Stimulated activated CD4-positive, alpha-beta T cell treated with anti-CD3 and anti-CD28 coated beads, Interleukin-1b, Interleukin-23, amount 100 ng/mL, for 4 hours (primary cell): ENCODE measurements at places on chromosomes 6 and 20.

- DNase-seq, result no peak
These were observed 97.9 kb downstream of the ARID1B start for GRCh38 chr6:156875062-156875461.

DNA sequence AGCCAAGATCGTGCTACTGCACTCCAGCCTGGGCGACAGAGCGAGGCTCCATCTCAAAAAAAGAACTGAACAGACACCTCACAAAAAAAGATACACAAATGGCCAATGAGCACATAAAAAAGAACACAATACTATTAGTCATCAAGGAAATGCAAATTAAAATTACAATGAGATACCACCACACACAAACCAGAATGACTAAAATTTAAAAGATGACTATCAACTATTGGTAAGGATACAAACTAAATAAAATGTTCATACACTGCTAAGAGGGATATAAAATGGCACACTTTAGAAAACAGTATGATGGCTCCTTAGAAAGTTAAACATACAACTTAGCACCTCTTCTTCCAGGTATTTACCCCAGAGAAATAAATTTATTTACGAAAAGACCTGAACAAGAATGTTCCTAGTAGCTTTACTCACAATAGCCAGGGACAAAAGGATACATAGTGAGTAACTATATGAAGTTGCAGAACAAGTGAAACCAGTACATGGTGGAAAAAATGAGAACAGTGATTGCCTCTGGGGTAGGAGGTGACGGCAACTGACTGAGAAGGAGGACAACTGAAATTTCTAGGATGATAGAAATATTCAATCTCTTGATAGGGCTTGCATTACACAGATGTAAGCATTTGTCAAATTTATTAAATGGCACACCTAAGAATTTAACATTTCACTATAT lies 53.2 kb downstream of the FAM8A1 start:
- no peak for DNase-seq

DNA sequence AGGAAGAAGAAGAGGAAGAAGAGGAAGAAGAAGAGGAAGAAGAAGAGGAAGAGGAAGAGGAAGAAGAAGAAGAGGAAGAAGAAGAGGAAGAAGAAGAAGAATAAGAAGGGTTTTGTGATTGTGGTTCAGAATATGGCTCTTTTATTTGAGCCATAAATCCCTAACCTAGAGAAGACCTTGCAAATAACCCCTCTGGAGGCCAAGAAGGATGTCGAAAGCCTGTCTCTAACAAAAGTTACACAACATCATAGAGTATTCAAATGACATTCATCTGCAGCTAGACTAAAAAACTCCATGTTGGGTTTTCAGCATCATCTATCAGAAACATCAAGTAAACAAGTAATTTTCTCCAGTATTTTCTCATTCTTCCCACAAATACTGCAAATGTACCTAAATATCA lies 100.9 kb downstream of the RNASET2 start:
- DNase-seq, result no peak

DNA sequence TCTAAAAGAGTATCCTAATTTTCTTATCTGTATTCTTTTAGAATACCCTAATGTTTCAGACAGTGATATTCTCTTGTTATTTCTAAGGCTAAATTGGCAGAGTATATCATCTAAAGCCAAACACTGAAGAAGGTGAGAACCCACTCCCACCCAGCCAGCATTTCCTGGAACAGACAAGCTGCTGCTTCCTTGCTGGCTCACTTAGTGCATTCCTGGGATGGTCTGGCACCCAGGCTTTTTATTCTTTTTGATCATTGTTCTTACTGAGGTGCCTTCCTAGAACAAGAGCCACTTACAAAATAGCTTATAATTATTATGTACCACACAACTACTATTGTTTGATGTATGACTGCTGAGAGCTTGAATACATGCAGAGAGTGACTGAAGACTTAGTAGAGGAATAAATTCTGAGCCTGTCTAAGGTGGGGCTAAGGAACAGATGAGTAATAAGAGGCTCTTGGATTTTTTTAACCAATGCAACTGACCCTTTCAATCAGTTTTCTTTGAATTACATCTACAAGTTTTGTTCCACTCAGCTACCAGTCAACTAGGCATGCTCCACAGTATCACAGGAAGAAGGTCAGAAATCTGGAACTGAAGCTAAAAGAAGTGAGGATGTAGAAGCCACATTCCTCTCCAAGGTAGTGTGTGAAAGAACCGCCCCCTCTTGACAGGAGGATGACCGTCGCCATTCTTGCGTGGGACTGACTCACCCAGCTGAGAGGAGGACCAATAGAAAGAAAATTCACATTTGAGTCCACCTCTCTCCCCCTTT lies 30.1 kb downstream of the PRPH2 start:
- no peak for DNase-seq

GRCh38 chr6:145189836-145190235 lies 545.5 kb downstream of the EPM2A start:
- DNase-seq, result no peak

DNA sequence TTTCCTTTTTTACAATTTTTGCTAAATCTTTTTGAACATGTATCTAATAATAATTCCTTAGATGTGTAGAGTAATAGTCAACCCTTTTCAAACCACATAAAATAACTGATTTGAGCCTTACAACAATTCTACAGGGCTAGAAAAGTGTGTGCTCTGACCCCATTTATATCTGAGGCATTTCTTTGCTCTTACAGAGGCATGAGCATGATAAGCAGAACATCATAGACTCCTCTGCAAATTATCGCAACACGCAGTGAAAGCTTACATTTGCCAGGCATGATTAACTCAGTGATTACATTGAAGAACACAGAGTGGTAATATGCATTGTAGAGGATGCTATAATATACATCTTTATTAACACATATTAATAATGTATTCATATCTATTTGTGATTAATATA lies 120.4 kb downstream of the SIM1 start:
- no peak for DNase-seq

DNA sequence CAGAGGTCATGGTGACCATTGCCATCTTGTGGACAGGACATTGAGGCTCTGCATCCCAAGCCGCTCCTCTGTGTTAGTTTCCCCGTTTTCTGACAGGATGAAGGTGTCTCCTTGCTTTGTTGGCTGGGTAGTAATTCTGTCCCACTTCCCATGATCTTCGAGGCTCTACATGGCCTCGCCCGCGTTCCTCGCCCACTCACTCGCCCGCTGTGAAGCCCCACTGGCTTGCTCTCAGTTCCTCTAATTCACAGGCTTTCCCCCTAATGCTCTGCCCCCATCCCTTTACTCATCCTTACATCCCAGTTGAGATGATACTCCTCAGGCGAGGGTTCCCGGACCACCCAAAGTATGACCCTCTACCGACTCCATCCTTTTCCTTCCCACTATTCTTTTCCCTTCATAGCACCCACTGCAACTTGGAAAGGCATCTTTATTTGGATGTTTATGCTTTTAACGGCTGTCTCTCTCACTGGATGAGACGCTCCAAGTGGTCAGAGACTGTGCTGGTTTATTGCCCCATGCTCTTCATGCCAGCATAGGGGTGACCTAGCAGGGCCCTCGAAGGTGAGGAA lies 511 bp upstream of the SLC35B2 start:
- DNase-seq, result no peak

GRCh38 chr6:72651967-72652956 lies 30.4 kb downstream of the KCNQ5 start:
- no peak for DNase-seq

- DNase-seq, result no peak
These were observed 63.5 kb downstream of the LRFN2 start for GRCh38 chr6:40523505-40524172.

- DNase-seq, result no peak
These were observed 43.5 kb downstream of the OR2B6 start for GRCh38 chr6:28000351-28001045.

GRCh38 chr20:22844959-22845358 lies 190.2 kb upstream of the SSTR4 start:
- no peak for DNase-seq

DNA sequence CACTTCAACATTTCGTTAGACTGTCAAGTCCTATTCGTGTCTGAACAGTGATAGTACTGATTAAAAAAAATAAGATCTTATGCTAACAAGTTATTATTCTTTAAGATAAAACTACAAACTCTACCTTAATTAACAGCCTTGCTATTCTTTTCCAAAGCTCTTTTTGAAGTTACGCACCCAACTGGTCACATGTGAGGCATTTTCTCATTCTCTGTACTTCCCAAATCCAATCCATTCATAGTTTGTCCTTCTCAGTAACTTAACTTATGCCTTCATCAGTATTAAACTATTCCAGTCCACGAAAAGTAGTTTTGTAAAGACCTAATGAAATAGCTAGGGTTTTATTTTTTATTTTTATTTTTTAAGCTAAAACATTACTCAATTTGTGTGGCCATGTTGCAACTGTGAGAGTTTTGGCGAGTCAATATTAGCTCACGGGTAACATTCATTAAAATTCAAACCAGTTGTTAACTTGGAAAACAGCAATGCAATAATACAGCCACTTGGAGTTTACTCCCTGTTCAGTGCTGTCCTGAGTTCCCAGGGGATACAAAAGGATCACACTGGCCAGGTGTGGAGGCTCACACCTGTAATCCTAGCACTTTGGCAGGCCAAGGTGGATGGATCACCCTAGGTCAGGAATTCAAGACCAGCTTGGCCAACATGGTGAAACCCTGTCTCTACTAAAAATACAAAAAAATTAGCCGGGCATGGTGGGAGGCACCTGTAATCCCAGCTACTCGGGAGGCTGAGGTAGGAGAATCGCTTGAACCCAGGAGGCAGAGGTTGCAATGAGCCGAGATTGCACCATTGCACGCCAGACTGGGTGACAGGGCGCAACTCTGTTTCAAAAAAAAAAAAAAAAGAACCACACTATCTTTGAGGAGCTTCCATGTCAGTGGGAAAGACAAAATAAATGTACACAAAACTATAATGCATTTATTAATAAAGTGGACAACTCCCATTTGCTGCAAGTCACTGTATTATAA lies 27.9 kb upstream of the EEF1A1 start:
- DNase-seq, result no peak

DNA sequence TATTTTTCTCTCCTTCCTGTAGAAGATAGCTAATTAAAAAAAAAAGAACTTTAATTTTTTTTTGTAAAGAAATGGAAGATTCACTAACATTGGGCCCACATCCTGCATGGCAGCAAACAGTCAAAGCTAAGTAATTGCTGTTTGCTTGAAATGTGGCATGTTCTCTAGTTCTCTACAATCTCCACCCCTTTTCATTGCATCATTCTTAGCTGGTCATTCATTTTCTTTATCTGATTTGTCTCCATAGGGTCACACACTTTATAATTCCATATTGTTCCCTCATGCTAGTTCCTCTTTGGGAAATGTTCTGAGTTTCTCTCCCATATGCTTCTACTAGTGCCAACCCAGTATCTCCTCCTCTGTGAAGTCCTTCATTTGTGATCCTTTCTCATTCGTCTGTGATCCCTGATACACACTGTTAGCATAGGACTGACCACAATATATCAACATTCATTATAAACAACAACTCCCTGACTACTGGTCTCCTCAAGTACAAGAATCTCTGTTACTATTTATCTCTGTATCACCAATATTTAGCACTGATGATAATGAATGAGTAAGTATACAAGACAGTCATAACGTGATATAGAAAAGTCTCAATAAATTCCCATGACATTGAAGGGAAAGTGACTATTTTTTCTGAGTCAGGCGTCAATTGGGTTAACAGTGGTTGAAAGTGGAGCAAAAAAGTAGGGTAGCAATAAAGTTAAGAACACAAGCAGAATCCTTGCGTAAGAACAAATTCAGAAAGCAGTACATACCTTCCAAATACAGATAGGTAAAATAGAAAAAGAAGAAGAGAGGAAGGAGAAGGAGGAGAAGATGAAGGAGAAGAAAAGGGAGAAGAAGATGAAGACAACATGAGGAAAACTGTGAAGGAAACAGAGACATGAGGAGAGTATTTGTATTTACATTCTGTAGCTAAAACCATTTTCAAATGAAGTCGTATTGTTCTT lies 33.2 kb upstream of the MYB start:
- no peak for DNase-seq

DNA sequence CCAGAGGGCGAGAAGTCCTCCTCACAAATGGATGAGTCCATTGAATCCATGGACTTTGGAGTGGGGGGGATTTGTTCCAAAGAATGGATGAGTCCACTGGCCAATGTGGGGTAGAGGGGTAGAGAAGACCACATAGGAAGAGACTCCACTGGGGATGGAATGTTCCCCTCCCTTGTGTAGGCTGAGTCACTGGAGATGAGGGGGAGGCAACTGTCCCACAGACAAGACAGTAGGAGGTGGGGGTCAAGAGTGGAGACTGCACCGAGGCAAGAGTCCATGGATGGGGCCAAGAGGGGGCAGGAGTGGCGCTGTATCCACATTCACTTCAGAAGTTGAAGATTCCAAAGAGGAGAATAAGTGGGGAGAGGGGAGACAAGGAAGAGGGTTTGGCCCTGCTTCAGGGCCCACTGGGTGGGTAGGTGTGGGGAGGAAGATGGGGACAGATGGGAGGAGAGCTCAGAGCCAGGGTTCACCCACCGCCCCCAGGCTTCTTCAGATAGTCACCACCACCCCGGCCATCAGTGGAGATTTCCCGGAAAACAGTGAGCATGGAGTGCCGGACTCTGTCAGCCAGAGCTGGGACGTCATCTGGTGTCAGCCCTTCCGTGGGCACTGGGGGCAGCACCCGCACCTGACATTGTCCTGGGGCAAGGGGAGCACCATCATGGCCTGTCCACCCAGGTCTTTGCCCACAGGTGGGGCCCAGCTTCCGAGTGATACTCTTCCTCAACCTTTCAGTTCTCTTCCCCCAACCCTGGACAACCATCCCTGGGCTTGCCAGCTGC lies 4.6 kb downstream of the EGFL8 start:
- no peak for DNase-seq

GRCh38 chr6:87182321-87182720 lies 27.0 kb downstream of the ZNF292 start:
- no peak for DNase-seq

DNA sequence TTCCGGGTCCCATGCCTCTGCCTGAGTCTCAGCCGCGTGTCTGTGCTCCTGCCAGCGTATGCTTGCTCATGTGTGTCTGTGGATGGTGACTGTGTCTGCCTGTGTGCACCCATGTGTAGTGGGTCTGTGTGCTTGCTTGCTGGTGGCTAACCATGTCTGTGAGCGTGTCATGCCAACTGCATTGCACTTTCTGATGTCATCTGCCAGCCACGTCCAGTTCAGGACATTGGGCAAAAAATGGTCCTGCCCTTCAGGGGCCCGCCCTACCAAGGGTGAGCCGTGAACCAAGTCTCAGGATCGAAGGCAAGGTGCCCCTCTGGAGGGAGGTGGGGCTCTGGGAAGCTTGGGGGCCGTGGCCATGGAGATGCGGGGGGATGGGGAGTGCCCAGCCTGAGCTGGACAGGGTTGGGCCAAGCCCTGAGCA lies 9.4 kb upstream of the ZBTB46 start:
- no peak for DNase-seq

- DNase-seq, result no peak
These were observed 8.4 kb upstream of the STK35 start for GRCh38 chr20:2093159-2093781.

GRCh38 chr20:8602389-8603116 lies 466.3 kb upstream of the PLCB4 start:
- DNase-seq, result no peak

GRCh38 chr20:12237772-12238171 lies 320.1 kb downstream of the BTBD3 start:
- no peak for DNase-seq
